ENCODE measurements at places on chromosomes 7 and 10.

DNA sequence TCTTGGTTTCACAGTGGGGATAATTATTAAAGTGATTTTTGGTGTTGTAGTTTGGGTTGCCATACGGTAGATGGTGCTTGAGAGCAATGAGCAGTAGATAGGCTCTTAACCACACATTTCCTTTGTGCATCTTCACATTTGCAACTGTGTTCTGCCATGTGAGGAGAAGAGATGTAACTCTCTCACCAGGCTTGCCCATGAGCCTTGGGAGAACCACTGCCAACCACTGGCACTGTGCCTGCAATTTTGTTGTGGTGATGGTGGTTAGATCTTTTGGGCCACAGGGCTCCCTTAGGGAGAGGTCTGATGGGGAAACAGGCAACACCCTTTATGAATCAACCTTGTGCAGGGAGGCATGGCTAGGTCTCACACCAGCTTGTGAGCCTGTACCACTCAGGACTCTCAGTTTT, 204.3 kb downstream of the CCDC7 start:
- no peaks in the 10 kb centered on the region for H3K27me3 ChIP-seq
- no peak overlapping the region for H3K27ac ChIP-seq
- no peak overlapping the region for H3K4me3 ChIP-seq
- no peak for DNase-seq
- no peaks in the 10 kb centered on the region for H3K36me3 ChIP-seq

GRCh38 chr7:139651914-139652313, 125.9 kb downstream of the HIPK2 start:
- H3K4me1 ChIP-seq: peaks cover 73% of the 10 kb centered on the region
- no peak for DNase-seq
- no peak overlapping the region for H3K4me3 ChIP-seq
- H3K36me3 ChIP-seq: peaks cover 3% of the 10 kb centered on the region

DNA sequence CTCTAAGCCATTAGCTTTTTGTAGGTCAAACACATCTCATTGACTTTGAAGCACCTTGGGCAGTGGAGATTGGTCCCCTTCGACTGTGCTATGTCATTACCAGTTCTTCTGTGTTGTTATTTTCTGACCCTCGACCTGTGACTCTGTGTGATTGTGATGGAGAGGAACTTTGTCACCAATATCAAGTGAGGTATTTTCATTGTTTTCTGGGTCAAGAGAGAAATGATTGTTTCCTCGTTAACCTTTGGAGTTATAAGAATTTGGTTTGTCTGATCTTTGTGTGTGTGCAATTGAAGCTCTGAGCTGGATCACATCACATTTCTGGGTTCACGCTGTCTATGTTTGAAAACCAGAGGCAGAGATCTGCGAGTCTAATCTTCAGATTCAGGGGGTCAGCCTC, 432.2 kb upstream of the KLF6 start:
- no peak overlapping the region for H3K27ac ChIP-seq
- no peaks in the 10 kb centered on the region for H3K4me1 ChIP-seq
- H3K36me3 ChIP-seq: no peaks in the 10 kb centered on the region
- H3K27me3 ChIP-seq: no peaks in the 10 kb centered on the region

DNA sequence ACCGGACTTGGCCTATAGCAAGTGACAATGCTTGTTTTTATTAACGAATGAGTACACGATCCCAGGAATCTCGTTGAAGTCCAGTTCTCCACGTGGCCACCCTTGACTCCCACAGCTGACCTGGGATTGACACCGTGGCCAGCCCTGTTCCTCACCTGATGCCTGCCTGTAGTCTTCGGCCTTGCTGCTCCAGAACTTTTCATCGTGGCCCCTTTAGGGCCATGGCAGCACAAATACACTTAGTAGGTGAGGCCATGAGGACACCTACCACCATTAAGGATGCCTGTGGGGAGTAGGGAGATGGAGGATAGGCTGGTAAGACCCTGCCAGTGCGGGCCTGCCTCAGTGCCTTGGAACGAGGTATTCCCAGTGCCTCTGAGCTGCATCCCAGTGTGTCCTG, 30.6 kb upstream of the INSYN2A start:
- no peak overlapping the region for H3K4me3 ChIP-seq
- no peak overlapping the region for H3K27ac ChIP-seq
- no peaks in the 10 kb centered on the region for H3K27me3 ChIP-seq
- no peak for DNase-seq
- H3K36me3 ChIP-seq: no peaks in the 10 kb centered on the region
